ENCODE measurements at places on chromosomes 3 and 15.

DNA sequence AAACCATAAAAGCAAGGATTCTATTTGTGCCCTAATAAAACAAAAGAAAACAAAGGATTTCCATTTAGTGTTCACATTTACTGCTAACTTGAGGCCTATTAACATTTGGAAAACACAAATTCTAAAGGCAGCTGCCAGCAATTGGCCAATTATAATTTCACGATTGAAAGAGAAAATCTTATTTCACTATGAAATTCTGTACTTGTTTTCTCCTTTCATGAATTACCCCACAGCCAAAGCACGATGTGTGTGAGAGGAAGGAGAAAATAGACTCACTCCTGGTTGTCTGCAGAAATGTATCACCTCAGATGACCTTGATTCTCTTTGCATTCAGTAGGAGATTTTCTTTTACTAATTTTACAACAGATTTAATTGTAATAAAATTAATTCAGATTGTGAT lies 242.8 kb upstream of the GBE1 start:
- DNase-seq = no peak

- no peak for DNase-seq
These were observed 85.3 kb upstream of the UBE2E2 start for GRCh38 chr3:23117856-23118255.

- no peak for DNase-seq
These were observed 1369.8 kb upstream of the GBE1 start for GRCh38 chr3:83131236-83131635.

GRCh38 chr3:9301798-9302197 lies 52.4 kb upstream of the SRGAP3 start:
- DNase-seq = no peak

GRCh38 chr3:127739347-127740135 lies 66.8 kb downstream of the ABTB1 start:
- DNase-seq = no peak

- DNase-seq = no peak
These were observed 10.3 kb upstream of the PPARG start for GRCh38 chr3:12278566-12278965.

DNA sequence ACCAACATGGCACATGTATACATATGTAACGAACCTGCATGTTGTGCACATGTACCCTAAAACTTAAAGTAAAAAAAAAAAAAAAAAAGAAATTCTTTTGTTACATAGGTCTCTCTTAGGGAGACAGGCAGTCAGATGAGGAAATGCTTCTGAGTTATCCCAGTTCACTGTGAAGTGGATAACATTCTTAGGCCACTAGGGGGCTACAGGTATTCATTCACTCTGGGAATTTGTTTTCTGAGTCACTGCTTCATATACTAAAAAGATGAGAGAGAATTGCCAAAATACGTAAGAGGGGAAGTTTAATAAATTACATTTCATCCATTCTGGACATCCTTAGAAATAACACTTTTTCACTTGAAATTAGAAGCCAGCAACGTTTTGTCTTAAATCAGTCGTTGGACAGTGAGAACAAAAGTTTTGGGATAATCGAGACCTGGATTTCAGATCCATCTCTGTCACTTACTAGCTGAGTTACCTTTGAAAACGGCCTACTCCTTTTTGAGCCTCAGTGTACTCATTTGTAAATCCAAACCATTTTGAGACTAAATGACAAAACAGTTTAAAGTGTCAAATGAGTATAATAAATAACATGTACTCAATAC lies 738.4 kb upstream of the ALCAM start:
- no peak for DNase-seq

DNA sequence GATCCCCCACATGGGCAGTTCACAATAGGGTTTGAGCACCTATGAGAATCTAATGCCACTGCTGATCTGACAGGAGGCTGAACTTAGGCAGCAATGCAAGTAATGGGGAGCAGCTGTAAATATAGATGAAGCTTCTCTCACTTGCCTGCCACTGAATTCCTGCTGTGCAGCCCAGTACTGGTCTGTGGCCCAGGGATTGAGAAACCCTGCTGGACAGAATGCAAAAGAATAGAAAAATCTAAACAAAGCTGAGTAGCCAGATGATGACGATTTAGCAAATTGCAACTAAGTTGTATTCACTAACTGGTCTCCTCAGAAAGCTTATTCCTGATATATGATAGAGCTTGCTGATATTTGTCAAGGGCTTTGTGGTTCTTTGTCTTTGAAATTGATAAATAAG lies 34.3 kb upstream of the APH1B start:
- DNase-seq = no peak

- DNase-seq = no peak
These were observed 5.7 kb upstream of the SUMF1 start for GRCh38 chr3:4472766-4473165.

GRCh38 chr15:48703544-48703943 lies 58.0 kb upstream of the FBN1 start:
- no peak for DNase-seq

GRCh38 chr3:56122911-56123310 lies 345.4 kb downstream of the ERC2 start:
- no peak for DNase-seq

DNA sequence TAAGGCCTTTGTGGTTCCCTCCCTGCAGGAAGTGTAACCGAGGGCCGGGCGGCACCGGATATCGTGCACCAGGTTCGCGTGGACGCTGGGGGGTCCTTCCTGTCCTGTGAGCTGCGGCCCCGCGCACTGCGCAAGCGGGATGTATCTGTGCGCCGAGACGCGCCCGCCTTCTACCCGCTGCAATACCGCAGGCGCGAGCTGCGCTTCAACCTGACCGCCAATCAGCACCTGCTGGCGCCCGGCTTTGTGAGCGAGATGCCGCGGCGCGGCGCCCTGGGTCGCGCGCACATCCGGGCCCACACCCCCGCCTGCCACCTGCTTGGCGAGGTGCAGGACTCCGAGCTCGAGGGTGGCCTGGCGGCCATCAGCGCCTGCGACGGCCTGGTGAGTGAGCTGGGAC lies 35.9 kb downstream of the SAXO2 start:
- DNase-seq = peak; percentile 46

DNA sequence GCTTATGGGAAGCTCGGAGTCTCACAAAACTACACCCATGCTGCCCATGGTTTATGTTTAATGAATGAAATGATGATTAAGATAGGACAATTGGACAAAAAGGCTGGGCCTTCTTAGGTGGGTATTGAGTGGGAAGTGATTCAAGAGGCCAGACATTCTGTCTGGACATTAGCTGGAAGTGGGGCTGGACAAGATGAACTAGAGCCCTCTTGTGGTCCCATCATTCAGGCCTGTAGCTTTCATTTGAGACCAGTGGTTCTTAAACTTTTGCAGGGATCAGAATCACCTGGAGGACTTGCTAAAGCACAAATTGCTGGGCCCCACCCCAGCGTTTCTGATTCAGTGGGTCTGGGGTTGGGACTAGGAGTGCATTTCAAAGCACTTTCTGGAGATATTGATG lies 290.4 kb upstream of the CTDSPL start:
- no peak for DNase-seq

- no peak for DNase-seq
These were observed 194.9 kb upstream of the EPHA6 start for GRCh38 chr3:96619475-96619874.

GRCh38 chr15:99613887-99614647 lies 48.3 kb downstream of the MEF2A start:
- DNase-seq = no peak

DNA sequence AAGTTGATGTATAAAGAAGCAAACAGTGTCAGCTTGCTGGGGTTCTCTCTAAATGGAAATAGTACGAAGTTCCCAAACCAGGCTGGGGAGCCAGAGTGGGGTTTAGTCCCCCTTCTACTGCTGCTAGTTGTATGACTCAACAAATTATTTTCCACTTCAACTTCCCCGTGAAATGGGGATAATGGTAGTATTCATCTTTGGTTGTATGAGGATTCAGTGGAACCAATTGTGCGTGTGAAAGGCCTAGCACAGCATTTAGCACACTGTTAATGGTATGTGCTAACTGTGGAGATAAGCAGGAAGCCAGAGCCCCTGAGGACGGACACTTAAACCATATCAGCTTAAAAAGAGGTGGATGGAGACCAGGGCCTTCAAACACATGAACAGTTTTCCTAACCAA lies 4.2 kb downstream of the SORD start:
- DNase-seq = no peak

DNA sequence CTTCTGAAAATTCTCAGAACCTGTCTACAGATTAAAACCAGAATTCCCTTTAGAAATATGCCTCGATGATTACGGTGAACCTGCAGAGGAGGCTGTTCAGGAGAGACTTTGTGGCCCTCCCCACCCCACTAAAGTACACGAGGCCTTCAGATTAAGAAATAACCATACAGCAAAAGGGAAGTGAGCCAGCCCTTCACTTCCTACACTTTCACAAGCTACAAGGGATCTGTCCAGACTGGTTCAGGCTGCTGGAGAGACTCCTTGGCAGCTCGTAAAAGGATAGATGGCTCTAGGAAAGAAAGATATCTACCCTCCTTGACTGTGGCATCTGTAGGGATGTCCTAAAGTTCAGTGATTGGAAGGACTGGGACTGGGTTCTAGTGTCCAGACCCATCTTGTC lies 102.6 kb downstream of the ALDH1A2 start:
- no peak for DNase-seq

- DNase-seq = no peak
These were observed 72.1 kb downstream of the TLE3 start for GRCh38 chr15:70025413-70026296.

DNA sequence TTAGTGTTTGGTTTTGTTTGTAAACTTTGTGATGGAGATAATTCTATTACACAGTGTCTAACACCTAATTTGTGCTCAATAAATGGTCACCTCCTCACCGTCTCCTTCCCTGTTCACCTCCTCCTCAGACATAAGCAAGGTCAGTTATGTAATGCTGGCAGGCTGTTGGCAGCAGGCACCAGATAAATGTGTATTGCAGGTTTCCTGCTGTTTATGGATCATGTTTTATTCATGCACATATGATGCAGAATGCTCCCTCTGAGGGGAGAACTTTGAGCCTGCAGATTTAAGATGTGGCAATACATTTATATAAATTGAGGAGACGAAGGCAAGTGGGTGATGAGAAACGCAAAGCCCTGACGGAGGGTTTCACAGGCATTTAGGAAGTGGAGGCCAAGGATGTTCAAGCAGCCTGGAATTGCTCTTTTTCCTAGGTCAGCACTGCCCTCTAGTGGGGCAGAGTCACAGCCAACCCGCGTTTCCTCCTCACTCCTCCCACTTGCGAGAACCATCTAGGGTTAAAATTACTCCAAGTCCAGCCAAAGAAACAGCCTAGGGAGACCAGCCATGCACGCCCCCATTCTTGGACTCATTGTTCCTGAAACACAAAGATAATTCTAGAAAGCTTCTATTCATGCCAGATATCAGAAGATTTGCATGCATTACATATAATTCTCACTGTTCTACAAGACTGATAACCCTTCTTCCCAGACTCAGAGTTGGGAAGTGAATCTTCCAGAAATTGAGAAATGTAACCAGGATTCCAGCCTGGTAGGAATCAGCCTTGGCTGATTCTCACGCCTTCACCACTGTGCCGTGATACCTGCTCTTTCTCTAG lies 228.7 kb downstream of the SLCO3A1 start:
- peak; percentile 56 for DNase-seq

- peak; percentile 45 for DNase-seq
These were observed 46.9 kb downstream of the ARHGEF3 start for GRCh38 chr3:56754741-56755417.

DNA sequence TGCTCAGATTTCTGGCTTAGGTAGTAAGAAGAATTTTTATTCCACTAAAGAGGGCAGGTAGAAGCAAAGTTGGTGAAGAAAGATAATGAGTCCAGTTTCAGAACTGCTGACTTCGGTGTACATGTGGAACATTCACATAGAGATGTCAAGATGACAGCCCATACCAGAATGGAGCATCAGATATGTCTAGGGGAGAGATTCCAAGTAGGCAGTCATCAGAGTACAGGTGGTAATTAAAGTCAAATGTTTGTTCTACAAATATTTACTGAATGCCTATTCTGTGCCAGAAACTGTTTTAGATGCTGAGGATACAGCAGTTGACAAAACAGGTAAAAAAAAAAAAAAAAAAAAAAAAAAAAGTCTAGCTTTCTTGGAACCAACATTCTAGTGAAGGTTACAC lies 81.9 kb downstream of the FGF12 start:
- no peak for DNase-seq

GRCh38 chr3:193483988-193484539 lies 70.6 kb downstream of the ATP13A4 start:
- DNase-seq = no peak

- DNase-seq = no peak
These were observed 345.3 kb downstream of the WDR72 start for GRCh38 chr15:53414167-53414566.

GRCh38 chr15:22813844-22814243 lies 24.6 kb upstream of the NIPA2 start:
- DNase-seq = no peak

- no peak for DNase-seq
These were observed 150.5 kb downstream of the MAGI1 start for GRCh38 chr3:65888196-65888595.

DNA sequence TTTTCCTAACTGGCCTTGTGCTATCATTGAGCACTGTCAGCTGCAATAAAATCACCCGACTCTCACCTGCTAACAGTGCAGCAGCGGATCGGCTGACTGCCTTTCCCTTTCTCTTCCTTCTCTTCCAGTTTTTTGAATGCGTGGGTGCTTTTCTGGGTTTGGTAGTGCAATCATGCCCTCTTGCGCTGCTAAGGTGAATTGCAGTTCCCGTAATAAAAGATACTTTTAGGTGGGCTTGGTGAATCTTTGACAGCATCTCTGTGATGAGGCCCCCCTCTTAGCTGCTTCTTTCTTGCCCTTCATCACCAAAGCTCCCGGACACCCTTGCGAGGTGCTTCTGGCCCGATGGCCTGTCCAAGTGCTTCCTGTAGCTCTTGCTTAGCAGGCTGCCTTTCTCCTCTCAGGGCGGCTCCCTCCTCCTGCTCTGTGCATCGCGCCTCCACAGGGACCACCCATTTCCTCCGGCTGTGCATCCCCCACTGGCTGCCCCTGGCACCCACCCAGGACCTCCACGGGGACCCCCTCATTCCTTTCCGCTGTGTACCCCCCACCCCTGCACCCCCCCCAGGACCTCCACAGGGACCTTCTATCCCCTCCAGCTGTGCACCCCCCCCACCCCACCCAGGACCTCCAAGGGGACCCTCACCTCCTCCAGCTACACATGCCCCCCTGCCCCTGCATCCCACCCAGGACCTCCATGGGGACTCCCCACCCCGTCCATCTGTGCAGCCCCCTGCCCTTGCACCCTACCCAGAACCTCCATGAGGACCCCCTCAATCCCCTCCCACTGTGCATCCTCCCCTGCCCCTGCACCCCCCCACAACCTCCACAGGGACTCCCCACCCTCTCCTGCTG lies 50.8 kb upstream of the RPL32 start:
- peak; percentile 66 for DNase-seq

DNA sequence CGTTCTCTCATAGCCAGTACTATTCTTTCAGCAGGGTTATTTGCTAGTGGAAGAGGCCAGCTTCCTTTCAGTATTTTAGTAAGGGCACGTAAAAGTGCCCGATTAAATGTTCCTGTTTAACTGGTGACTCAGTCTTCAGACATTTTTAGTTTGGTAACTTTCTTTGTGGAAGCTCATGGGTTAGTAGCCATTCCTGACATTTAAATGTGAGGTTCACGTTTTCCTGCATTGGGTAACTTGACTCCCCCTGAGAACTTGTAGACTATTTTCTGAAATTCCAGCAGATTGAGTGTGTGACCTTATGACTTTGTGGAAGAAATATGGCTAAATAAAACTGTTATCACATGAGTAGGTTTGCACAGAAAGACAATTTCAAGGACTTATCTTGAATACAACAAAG lies 16.9 kb downstream of the ABHD2 start:
- no peak for DNase-seq

- no peak for DNase-seq
These were observed 10.4 kb upstream of the HDC start for GRCh38 chr15:50275908-50276307.

- DNase-seq = no peak
These were observed 121.1 kb downstream of the MEX3B start for GRCh38 chr15:81924729-81925128.
